Left lung (tissue), 14 donors: ENCODE measurements at places on chromosomes 12 and 14. TPM values are rescaled to one million over a fixed set of nuclear protein-coding genes. Genes with fewer than 3 reads are reported as not detected.

DNA sequence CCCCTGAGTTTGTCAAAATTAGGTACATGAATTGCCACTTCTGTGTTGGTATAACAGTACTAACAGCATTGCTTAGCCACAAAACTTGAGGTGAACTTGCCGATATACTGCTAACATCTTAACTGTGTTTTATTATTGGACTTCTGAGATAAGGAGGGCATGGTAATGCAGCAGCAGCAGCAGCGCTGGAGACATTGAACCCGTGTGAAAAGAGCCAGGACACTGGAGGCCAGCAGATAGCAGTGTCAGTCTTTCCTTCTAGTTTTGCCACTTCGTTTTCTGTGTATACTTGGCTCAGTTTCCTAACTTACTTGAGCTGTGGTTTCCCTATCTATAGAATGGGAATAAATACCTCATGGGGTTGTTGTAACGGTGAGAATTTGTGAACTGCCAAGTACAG lies 82.7 kb downstream of the KTN1 start:
- no peak for DNase-seq

DNA sequence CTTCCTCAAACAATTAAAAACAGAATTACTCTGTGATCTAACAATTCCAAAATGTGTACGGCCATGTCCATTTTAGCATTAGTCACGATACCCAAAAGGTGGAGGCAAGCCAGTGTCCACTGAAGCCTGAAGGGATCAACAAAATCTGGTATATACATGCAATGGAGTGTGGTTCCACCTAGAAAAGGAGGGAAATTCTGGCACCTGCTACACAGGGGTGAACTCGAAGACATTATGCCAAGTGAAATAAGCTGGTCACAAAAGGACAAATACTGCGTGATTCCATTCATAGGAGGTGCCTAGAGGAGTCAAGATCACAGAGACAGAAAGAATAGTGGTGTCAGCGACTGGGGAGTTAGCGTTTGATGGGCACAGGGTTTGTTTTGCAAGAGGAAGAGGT lies 331.4 kb downstream of the MED13L start:
- no peak for DNase-seq

The DNAJC22 gene
- polyA plus RNA-seq = 6.4 TPM

The IFI27 gene
- polyA plus RNA-seq = 26.0 TPM

DNA sequence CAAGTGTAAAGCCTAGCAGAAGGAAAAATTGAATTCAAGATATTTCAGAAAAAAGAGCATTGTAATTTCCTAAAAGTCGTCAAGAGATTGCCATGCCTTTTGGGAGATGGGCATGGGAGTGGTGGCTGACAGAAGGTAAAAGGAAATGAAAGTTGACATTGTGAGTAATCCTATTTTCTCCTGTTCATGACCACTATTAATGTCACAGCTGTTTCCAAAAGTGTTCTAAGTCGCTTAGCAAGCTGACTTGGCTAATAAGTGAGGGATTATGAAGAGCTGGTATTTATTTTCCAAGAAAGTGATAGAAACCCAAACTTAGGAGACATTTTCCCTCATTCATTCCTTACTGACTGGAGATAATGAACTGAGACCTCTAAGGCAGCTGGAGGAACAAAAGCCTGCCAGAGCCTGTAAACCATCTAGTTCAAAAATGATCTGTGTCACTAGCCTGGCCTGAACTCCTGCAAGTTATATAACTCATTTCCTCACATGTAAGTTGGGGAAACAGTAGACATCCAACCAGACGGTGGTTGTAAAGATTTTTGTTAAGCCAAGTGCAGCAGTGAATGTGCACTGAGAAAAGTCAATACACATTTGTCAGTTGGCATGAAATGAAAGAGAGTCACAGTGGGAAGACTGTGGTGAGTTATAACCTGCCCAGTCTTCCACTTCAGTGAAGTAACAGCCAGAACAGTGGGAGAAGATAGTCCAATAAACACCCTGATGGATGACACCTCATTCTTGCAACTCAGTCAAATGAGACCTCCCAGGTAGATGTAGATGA lies 75.8 kb downstream of the DIO2 start:
- no peak for DNase-seq

The SNRNP35 gene
- 38.5 TPM for polyA plus RNA-seq

- DNase-seq = no peak
These were observed 83.8 kb upstream of the METAP2 start for GRCh38 chr12:95390192-95390591.

- DNase-seq = peak; percentile 18
These were observed 664 bp downstream of the LRFN5 start for GRCh38 chr14:41607304-41607775.

GRCh38 chr14:49688701-49689030 lies 652 bp upstream of the POLE2 start:
- no peak for DNase-seq

DNA sequence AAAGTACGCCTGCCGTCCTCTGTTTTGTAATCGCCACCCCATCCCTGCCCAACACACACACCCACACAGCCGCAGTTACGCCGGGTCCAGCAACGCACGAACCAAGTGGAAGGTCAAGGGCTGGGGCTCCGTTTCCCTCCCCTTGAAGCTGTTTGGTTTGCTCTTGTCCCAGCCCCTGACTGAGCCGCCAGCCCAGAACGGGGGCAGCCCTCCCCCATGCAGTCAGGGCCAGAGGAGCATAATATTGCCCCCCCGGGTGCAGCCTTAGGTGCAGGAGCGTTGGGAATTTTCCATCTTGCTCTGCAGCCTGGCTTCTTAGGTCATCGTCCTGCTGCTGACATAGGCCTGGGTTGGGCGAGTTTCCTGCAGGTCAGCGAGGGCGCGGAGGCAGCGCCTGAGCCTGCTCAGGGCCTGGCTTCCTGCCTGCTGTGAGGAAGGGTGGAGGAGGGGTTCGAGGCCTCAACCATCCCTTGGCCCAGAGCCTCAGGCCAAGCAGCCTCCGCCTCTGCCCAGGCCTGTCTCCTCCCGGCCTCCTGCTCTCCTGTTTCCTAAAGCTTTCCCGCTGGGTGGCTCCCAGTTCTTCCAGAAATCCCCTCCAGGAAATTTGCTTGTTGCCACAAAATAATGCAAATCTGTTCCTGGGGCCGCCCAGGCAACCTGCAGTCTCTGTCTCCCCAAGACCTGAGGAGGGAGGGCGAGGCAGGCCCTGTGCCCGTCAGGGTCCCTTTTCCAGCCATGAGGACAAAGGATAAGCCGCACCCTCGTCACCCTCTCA lies 44.5 kb downstream of the PSMA6 start:
- DNase-seq = peak; percentile 95

DNA sequence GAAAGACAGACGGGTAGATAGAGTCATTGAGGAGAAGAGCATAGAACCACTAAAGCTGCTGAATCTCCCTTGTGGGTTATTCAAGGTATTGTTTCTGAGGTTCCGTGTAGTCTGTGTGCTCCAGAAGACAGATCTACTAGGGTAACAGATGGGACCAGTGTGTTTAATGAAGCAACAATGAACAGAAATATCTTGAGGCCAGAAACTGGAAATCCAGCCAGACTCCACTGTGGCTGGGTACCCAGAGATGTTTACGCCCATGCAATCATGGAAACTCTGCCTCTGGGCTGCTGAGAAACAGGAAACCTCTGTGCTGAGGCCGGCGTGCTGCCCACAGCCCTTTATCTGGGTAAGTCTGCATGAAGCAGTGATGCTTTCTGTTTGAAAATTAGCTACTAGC lies 8.3 kb downstream of the PROX2 start:
- no peak for DNase-seq

GRCh38 chr12:114384739-114385138 lies 21.2 kb downstream of the TBX5 start:
- no peak for DNase-seq

GRCh38 chr12:58087423-58088127 lies 146.2 kb downstream of the ATP23 start:
- DNase-seq = no peak

The TPH2 gene
- 0.25 TPM for polyA plus RNA-seq

DNA sequence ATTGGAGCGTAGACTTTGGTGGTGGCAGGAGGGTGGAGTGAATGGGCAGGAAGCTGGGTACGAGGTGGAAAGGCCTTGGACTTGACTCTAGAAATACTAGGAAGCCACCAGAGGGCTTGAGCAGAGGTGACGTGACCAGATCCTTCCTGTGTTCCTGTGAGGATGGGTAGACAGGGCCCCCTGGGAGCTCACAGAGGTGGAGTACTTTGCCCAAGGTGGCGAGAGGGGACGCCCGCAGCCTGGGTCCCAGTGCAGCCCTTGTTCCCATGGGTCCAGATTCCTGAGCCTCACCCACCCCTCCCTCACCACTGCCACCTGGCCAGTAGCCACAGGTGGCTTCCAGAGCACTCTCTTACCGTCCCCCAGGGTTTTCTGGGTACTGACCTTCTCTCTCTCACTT lies 89.8 kb downstream of the KIF26A start:
- no peak for DNase-seq

GRCh38 chr14:39023939-39024871 lies 78.8 kb downstream of the SEC23A start:
- DNase-seq = no peak

The ESPL1 gene
- 13.4 TPM for polyA plus RNA-seq

GRCh38 chr12:102376181-102376747 lies 104.1 kb downstream of the IGF1 start:
- DNase-seq = peak; percentile 33

DNA sequence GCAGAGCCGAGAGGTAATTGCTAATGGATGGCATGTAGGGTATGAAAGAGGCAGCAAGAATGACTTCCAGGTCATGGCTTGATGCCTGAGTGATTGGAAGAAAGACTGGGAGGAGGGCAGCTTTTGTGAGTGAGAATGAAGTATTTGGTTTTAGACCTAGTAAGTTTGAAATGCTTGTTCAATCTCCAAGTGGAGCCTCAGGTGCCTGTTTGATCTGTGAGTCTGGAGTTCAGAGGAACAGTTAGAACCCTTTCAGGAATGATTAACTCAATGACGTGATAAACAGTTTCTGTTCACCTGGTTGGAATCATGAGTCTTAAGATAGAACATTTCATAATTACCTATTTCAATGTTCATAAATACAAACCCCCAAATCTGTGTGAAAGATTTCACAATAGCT lies 10.4 kb downstream of the KCNJ8 start:
- no peak for DNase-seq

The MYH7 gene
- 0.05 TPM for polyA plus RNA-seq

GRCh38 chr14:71472356-71473340 lies 459.6 kb upstream of the RGS6 start:
- no peak for DNase-seq

DNA sequence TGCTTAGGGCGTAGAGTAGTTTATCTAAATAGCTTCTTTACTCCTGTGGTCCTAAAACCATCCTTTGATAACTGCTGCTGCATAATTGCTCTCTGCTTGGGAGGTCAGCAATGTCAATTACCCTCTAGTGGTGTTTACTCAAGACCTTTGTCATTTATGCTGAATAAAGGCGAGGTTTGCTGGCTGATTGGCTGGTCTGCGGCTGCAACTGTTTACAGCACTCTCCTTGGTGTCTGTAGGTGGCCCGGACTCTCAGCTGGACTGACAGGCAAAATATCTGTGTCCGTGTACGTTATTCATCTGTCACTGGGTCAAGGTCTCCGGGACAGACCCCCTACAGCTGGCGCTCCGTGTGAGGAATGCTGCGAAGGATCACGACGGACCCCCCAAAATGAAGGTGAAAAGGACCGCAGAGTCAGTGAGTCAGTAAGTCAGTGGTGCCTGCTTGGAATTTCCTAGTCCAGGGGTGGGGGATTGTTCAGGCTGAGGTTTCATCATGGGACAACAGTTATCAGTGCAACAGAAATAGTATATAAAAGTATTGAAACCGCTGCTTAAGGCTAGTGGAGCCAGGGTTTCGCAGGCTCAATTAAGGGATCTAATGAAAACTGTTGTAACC lies 253.3 kb upstream of the DIO2 start:
- no peak for DNase-seq

The FAM216A gene
- polyA plus RNA-seq = 17.1 TPM

- DNase-seq = no peak
These were observed 163.4 kb downstream of the SAMD4A start for GRCh38 chr14:54730156-54730961.

GRCh38 chr12:105922670-105923102 lies 216.1 kb downstream of the NUAK1 start:
- no peak for DNase-seq

The UBE3B gene
- 36.2 TPM for polyA plus RNA-seq

GRCh38 chr12:63782466-63782865 lies 2.8 kb downstream of the RXYLT1 start:
- DNase-seq = no peak

DNA sequence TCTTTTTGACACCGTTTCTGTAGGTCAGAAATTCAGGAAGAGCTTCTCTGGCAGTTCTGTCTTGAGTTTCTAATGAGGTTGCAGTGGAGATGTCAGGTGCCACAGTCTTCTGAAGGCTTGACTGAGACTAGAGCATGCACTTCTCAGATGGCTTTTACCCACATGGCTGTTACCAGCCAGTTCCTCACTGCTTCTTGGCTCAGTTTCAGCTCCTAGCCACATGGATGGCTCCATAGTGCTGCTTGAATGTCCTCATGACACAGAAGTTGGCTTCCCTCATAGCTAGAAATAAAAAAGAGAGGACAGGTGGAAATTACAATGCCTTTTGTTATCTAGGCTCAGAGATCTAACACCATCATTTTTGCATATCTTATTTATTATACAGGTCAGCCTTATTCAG lies 38.1 kb upstream of the SLC2A13 start:
- DNase-seq = no peak

DNA sequence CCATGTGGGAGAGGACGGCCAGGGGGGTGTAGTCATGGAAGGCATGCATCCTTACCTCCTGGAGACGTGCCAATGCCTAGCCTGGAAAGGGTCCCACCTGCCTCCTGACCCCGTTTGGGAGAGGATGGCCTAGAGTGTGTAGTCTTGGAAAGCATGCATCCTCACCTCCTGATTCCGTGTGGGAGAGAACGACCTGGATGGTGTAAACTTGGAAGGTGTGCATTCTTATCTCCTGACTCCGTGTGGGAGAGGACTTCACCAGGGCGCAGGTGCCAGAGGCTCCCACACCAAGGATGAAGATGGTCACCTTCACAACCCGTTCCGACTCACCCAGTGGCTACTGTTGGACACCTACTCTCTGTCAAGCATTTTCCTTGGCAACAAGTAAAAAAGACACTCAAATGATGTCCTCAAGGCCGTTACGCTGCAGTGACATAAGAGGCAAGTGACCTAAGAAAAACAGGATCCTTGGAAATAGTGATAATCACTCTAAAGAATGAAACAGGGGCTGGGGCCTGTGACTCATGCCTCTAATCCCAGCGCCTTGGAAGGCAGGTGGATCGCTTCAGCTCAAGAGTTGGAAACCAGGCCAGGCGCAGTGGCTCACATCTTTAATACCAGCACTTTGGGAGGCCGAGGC lies 37.5 kb upstream of the FZD10 start:
- no peak for DNase-seq

DNA sequence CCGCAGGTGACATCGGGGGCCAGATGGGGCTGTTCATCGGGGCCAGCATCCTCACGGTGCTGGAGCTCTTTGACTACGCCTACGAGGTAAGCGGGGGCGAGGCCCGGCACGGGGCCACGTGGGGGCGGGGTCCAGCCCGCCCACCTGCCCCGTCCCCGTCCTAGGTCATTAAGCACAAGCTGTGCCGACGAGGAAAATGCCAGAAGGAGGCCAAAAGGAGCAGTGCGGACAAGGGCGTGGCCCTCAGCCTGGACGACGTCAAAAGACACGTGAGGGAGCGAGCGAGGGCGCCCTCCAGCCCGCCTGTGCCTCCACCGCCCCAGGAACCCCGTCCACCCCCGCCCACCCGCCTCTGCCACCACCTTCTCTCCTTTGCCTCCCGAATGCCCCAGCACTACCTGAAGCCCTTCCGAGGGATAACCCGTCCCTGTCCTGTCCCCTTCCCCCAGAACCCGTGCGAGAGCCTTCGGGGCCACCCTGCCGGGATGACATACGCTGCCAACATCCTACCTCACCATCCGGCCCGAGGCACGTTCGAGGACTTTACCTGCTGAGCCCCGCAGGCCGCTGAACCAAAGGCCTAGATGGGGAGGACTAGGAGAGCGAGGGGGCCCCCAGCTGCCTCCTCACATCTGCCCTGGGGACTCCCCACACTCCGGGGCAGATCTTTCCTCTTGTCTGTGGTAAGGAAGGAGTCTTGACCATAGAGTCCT lies 3.9 kb upstream of the SMARCD1 start:
- DNase-seq = no peak
